GDM1 (cell line): ENCODE measurements at places on chromosomes 1 and 21.
A peak's percentile ranks its signal among the peaks of the same experiment; 100 is the strongest.

- DNase-seq: no peak
These were observed 110.1 kb downstream of the OLFML2B start for GRCh38 chr1:161913482-161914140.

DNA sequence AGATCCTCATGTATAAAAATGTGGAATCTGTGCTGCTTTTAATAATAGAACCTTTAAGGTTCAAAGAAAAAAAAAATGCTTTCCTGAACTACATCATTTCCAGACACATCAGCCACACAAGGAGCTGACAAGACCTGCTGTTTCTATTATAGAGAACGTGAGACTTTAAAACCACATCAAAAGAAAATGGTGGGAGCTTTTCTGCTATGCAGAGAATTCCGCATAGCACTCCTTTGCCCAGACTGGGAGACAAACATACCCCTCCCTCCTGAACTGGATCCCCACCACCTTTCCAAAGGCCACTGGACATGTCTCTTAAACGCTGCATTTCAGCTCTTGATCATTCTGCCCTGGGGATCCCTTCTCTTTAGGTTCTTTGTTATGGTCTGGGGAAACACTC, 41.9 kb downstream of the TRIT1 start:
- DNase-seq: no peak

- peak; percentile 77 for DNase-seq
These were observed 1.5 kb upstream of the KRTAP10-6 start for GRCh38 chr21:44593598-44594405.

DNA sequence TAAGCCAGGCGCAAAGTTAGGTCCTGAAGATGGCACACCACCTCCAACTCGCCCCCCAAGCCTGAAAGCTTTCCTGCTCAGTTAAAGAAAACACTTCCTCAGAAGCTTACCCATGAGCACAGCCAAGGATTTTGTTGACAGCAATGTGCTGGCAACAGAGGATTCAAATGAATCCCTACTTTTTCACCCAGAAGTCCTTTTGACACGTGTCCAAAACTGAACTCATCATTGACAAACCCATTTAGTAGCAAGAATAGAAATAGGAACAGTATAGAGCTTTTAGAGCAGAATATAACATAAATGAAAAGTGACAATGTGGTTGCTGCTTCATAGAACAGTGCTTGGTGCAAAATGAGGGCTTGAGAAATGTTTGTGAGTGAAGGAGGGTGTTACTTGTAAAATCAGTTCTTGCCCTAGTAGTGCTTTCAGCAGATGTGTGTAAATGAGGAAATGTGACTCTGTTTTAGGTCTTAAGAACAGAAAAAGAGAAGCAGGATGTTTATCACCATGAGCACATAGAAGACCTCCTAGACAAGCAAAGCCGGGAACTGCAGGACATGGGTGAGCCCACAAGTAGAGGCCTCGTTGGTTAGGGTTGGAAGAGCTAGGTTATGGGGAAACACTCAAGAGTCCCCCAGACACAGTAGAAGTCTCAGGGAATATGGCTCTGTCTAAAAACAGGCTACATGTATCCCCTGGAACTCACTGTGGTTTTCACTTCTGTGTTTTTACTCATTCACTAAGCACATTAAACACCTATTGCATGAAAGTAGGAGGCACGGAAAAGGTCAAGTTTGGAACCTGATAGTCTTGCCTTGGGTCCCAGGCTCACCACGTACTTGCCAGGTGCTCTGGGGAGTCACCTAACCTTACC, 48.6 kb upstream of the TMEM125 start:
- DNase-seq: no peak

- no peak for DNase-seq
These were observed 82.4 kb upstream of the VAMP3 start for GRCh38 chr1:7688659-7689058.

GRCh38 chr1:169003864-169004516, 102.5 kb upstream of the ATP1B1 start:
- no peak for DNase-seq

DNA sequence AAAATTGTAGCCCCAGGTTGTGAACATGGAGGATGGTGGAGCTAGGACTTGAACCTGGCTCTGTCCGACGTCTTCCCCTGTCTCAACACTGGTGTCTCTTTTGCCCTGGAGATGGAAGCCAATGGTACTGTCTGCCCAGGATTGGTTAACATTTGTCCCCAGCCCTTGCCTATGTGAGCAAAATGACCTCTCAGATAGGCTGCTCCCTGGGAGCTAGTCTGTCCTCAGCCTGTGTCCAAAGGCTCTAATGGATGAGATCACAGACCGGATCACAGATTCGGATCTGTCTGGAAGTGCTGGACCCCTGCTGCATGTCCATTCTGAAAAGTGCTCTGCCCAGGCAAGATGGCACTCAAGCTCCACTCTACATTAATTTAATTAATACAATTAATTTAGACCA, 394.4 kb upstream of the VAMP3 start:
- DNase-seq: no peak

- no peak for DNase-seq
These were observed 34.7 kb upstream of the CASZ1 start for GRCh38 chr1:10830961-10831668.

GRCh38 chr1:244054924-244055263, 3.8 kb downstream of the ZBTB18 start:
- DNase-seq: no peak

- DNase-seq: no peak
These were observed 305.0 kb downstream of the ST6GALNAC3 start for GRCh38 chr1:76379506-76379905.

DNA sequence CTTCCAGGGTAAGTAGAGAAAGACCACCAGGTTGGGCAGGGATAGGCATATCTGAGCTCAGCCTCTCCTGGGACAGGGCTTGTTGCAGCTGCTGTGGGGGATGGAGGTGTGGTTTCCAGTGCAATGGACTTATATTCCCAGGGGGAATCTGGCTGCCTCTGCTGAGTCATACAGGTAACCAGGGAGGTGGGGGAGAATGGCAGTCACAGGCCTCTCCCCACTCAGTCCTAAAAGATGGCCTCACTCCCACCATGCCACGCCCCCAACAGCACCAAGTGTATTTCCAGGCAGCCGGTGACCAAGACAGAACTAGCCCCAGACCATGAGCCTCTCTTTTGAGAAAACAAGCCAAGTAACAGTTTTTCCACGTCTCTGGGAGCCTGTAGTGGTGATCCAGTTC, 1240.7 kb downstream of the BRINP3 start:
- DNase-seq: no peak

GRCh38 chr1:3003941-3004270, 17.4 kb upstream of the ACTRT2 start:
- DNase-seq: no peak

DNA sequence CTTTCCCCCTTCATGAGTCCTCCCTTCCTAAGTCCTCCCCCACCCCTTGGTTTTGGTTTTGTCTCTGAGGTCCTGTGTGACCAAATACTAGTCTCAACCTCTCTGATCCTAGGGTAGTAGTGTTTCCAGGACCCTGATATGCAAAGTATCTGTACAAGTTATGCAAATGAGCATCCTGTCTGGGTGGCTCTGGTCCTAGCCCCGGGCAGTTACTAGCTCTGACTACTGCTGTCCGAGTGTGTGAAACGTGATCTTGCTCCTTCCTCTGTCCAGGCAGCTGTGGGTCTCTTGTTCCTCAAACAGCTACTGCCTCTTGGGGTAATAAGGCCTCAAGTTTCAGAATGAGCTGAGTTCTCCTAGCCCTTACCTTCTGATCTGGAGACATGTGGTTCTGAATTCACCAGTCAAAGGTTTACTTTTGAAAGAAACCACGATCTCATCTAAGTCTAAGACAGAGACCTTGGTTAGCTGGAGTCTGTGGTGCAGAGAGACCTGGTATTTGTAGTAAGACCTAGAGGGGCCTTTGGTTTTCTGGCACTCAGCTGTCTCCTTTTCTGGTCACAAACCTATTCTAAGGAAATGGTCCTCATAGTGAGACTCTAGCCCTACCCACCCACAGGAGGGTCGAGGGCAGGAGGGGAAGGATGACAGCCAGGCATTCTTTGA, 31.0 kb upstream of the IL19 start:
- DNase-seq: no peak

- DNase-seq: no peak
These were observed 90.0 kb downstream of the NOS1AP start for GRCh38 chr1:162159515-162159914.

GRCh38 chr1:187326557-187326956, 497.8 kb downstream of the PLA2G4A start:
- DNase-seq: no peak

GRCh38 chr1:202144402-202145067, at the start of gene ARL8A:
Gene ARL8A (minus strand): TSS chr1:202144737. CDS start chr1:202144572, 165 bp downstream.
- DNase-seq: peak; percentile 42

DNA sequence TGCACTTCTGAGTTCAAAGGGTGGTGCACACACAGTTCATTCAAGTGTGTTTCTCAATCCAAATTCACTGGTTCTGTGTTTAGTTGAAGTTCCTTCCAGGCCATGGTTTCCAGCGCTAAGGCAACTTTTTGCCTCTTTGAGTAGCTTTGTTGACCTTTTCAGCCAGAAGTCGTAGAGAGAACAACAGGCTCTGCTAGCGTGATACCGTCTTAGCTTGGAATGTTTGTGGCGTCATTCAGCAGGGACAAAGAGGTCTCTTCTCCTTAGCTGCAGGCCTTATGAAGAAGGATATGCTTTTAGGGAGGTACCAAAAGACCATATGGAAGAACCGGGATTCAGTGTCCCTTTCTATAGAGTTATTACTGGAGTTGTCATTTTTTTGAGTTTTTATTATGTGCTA, 65.7 kb downstream of the CNIH3 start:
- no peak for DNase-seq

- DNase-seq: no peak
These were observed 66.1 kb downstream of the NID1 start for GRCh38 chr1:235998812-235999211.

DNA sequence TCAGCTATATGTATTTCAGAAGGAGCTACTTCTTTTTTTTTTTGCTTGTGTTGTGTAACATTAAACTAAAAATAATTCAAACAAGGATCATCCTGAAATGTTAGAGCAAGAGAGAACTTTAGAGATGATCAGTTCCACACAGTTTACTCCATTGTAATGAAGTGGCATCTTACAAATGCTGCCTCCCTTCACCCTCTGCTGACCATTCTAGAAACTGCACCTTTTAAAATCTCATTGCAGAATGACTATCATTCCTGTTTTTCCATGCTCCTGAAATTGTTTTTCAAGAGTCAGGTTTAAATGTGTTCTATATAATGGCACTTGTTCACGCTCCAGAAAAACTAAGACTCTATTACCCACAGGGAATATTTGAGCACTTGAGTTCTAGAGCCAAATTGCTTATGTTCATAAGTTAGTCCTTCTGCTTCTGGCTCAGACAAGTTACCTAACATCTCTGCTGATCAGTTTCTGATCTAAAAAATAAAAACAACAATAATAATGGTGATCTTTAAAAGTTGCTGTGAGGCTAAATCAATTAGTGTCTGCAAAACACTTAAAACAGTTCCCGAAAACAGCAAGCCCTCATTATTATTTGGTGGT, 21.5 kb upstream of the SLC44A5 start:
- DNase-seq: no peak

GRCh38 chr1:51000651-51001050, 30.6 kb downstream of the CDKN2C start:
- no peak for DNase-seq

DNA sequence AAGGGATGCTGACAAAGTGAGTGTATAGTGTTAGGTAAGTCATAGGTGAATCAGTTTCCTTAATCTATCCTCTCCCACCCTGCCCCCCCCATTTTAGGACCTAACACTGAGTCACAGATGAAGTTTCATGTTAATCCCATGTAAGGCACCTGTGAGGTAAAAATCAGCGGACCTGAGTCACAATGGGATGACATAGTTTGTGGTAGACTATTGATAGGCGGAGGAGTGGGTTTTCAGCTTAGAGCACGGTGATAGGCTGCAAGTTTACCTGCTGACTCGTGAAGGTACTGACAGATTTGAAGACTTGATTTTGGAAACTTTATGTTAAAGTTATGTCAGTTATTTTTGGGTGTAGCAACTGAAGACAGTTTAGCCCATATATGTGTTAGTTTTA, 1.7 kb downstream of the TOR1AIP1 start:
- no peak for DNase-seq

- DNase-seq: no peak
These were observed 49.5 kb downstream of the KIAA1614 start for GRCh38 chr1:180962178-180962577.

DNA sequence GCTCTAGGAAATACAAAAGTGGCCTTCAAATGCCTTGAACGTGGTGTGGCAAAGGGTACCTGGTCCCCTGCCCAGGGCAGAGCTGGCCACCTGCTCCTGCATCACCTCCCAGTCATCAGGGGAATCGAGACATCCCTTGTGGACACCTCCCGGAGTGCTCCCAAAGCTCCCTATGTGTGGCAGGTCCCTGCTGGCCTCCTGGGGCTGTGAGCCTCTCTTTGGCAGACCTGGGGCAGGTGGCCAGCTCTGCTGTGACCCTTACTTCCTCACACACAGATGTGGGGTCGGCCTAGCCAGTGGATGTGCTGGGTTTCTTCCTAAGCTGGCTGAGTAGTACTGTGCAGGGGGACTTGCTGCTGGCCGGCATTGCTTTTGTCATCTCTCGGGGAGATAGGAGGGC, 86.5 kb downstream of the ITPKB start:
- DNase-seq: no peak

DNA sequence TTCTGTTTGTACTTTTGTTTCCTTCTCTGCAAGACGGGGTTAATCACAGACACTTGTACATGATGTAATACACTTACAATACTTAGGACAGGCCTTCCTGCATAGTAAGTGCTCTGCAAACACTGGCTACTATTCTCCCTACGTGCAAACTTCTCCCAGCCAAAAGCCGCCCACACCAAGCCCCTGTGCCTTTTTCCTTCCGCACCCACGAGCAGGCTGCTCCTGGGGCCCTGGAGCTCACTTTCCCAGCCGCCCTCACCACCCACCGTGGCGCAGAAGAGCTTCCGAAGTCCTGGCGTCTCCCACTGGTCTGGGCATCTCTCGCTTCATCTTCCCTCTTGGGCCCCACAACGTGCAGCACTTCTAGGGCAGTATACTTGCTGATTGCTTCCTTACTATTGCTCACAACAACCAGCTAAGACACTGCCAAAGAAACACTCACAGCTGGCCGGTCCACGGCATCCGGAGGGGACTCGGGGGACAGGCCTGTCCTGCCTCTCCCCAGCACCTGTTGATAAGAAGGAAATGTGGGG, 22.5 kb upstream of the GPR157 start:
- no peak for DNase-seq

DNA sequence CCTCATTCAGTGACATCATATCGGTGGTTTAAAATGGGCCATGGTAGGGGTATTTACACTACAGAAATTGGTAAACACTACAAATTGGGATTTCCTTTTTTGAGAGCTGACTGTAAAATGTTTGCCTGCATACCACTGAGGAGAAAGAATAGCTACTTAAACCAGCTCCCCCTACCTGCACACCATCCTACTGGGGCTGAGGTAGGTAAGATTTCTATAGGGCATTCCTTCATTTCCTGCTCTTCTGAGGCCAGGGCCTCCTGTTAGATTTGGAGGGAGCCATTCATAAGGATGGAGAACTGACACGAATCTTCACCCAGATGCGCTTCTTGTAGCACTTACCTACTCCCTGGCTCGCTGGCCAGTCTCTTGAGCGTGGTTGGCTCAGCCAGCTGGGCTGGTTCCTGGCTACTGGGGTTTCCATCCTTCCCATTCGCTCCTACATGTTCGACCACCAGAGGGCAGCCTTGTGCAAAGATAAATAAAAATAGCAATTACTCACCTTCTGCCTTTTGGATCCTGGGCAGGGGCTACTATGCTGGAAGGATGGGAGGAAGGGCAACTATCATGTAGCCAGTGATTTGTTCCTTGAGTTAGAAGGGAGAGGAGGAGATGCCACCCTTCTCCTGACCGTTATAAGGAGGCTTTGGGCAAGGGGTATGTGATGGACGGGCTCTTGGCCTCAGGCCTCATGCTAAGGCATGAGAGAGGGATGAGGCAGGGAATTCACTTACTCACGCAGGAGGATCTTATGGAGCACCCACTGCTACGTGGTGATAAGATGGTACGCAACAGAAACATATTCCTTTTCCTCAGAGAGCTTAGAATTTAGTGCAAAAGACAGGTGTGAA, 10.7 kb downstream of the OPTC start:
- DNase-seq: peak; percentile 12
